ENCODE measurements at places on chromosomes 13 and 19. TPM values are rescaled to one million over a fixed set of nuclear protein-coding genes. Genes with fewer than 3 reads are reported as not detected.
A peak's percentile ranks its signal among the peaks of the same experiment; 100 is the strongest.

- peak; percentile 24 for DNase-seq
Measured at GRCh38 chr19:55406826-55407549, 600 bp downstream of the UBE2S start.

GRCh38 chr19:19508217-19508616 is 7.1 kb downstream of the TSSK6 start:
- no peak for DNase-seq

Gene SHC2
- total RNA-seq = 0.11 TPM

Gene CEACAM16
- not detected for total RNA-seq

Gene CLDND2
- total RNA-seq = 24.9 TPM

DNA sequence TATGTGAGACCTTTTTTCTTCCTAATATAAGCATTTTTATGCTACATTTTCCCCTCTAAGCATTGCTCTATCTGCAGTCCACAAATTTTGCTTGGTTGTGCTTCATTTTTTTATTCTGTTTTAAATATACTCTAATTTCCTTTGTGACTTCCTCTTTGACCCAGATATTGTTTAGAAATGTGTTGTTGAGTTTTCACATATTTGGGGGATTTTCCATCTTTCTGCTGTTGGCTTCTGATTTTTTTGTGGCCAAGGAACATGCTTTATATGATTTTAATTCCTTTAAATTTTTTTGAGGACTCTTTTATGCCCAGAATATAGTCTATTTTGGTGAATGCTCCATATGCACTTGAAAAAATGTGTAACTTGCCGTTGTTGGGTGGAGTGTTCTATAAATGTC is 22.9 kb downstream of the UBAC2 start:
- no peak for DNase-seq

DNA sequence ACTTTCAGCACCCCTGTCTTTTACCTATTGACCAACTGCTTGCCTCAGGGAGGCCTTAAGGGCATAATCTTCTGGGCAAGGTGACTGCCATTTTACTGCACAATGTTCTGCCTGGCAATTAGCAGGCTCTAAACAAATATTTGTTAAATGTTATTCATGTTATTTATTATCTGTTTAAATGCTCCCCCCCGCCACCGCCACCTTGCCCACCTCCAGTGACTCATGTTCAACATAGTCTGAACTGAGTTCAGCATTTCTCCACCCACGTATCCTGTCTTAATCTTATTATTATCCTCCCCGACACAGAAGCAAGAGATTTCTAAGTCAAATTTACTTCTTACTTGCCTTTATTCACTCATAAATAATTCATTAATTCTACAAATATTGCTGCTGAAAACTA is 144.8 kb downstream of the LIG4 start:
- DNase-seq = no peak

Gene SPRY2
- 0.91 TPM for total RNA-seq

Gene NLRP11
- total RNA-seq = 0.11 TPM

DNA sequence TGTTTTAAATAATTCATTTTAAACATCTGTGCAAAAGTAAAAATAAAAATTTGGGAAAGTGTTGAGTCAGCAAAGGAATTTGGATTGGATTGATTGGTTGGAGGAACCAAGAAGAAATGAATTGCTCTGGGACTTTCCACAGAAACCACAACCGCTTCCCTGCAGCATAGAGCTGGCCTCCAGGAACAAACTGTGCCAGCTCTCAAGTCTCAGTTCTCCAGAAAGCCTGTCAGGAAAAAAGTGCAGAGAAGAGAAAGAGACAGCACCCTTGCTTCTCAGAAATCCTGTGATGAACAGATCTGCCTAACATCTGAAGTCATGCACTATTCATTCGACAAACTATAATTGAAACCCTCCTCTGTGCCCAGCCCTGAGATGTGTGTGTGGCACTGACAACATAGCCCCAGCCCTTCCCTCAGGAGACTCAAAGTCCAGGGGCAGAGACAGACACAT is 14.8 kb downstream of the LYPD3 start:
- DNase-seq = no peak

DNA sequence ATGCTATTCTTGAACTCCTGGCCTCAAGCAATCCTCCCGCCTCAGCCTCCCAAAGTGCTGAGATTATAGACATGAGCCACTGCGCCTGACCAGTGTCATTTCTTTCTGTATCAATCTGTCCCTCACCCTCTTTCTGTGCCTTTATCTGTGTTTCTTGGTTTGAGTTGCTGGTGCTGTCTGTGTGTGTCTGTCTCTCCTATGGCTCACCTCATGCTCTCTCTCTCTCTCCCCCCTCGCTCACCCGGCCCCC is 9.9 kb downstream of the IRF2BP1 start:
- no peak for DNase-seq

- DNase-seq = no peak
Measured at GRCh38 chr19:5038631-5039271, 69.8 kb downstream of the KDM4B start.

GRCh38 chr13:30016398-30016797 is 166.0 kb upstream of the UBL3 start:
- no peak for DNase-seq

DNA sequence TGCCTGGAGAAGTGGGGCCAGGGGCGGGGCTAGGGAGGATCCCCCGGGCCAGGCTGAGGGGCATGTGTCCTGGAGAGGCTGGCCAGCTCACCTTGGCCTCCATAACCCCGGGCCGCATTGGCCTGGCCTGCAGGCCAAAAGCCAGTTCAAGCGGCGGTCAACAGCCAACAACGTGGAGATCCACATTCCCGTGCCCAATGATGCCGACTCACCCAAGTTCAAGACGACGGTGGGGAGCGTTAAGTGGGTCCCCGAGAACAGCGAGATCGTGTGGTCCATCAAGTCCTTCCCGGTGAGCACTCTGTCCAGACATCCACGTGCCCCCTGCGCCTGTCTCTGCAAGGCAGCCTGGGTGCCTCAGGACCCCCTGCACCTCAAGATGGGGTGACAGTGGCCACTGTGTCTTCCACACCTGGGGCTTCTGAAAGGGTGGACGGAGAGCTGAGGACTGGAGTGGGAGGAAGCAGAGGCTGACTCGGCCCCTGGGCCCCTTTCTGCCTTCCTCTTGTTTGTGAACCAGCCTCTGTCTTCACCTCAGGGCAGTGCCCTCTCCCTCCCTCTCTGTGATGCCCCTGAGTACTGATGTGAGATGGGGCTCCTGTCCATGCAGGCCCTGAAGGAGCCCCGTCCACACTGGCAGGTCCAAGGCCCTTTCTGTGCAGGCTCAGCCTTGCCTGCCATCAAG is 31.1 kb downstream of the AP1M1 start:
- no peak for DNase-seq

Gene ZNF554
- total RNA-seq = 2.3 TPM

Gene PSG3
- total RNA-seq = not detected

Gene LACC1
- 4.6 TPM for total RNA-seq

DNA sequence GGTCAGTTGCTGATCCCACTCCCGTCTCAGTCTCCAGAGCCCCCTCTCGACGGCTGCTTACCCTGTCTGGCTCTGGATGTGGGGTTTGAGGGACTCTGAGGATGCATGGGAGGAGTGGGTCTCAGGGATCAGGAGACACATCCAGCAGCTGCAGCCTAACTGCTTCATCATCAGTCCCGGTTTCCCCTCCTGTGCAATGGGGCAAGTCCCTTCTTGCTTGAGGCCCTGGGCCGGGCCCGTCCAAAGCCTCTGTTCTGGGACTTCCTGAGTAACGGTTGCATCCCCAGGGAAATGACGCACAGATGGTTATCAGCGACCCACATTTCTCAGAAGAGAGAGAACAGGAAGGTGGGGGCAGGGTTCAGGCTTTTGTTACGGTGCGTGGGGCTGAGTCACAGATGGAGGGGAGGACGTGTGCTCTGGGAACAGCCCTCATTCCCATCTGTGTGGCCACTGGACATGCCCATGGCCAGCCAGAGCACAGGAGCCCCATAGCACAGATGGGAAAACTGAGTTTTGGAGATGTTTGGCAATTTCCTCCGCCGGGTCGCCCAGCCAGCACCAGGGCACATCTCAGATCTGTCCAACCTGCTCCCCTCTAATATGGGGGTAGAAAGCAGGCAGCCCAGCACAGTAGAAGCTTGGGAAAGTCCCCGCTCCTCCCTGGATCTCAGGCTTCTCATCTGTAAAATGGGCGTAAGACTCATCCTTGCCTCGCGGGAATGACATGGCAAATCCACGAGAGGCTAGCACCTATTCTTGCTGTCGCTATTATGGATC is 19.3 kb downstream of the GNA15 start:
- peak; percentile 85 for DNase-seq

DNA sequence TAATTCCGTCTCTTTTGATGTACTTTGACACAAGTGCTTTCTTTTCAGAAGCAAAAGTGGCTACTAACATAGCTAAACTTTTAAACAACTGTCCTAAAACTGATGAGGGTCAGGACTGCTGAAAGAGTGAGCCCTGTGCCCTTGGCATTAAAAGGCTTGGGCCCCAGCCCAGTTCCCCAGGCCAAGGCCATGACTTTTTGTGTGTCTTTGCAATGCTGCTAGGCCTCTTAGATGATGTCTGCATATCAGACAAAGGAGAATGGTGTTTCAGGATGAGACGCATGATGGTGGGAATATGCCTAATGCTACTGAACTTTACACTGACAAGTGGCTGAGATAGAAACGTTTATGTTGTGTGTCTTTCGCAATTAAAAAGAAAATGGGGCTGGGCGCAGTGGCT is 38.0 kb downstream of the SLC7A9 start:
- no peak for DNase-seq

Gene FZR1
- 36.9 TPM for total RNA-seq

Gene SHD
- not detected for total RNA-seq

DNA sequence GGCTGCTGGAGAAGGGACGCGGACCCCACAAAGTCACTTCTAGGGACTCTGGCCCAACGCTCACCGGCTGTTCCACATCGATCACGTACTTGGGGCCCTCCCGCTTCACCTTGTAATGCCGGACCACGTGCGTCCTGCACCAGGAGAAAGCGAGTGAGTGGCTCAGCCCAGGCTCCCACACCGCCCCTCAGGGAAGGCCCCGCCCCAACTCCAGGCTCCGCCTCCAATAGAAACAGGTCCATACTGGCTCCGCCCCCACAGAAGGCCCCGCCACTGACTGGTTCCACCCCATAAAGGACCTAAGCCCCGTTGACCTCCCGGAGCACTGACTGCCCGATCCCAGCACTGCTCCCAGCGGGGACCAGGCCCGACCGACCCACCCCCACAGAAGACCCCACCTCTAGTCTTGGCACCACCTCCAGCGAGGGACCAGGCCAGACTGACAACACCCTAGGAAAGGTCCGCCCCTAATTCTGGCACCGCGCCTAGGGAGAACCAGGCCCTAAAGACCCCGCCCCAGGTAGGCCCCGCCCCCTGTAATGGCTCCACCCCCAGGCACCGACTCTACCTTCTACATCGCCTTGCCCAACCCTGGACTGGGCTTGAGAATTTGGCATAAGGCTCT is 11.3 kb downstream of the STAP2 start:
- peak; percentile 72 for DNase-seq

DNA sequence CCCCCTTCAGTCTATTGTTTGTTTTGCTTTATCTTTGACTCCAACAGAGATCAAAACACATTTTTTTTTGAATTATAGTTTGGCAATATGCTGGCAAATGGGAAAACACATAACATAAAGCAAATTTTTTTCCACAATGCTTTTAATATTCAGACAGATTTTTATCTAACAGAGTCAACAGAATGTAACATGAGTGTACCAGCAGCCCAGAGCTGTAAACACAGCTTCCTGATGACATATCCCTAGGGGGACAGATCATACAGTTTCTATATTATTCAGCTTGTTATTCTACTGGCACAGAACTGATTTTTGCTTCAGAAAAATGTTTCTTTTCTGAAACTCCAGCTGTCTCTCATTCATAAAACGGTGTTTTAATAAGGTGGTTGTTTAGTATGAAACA is 168.8 kb downstream of the OLFM4 start:
- DNase-seq = no peak

Gene SCN1B
- 1.9 TPM for total RNA-seq

DNA sequence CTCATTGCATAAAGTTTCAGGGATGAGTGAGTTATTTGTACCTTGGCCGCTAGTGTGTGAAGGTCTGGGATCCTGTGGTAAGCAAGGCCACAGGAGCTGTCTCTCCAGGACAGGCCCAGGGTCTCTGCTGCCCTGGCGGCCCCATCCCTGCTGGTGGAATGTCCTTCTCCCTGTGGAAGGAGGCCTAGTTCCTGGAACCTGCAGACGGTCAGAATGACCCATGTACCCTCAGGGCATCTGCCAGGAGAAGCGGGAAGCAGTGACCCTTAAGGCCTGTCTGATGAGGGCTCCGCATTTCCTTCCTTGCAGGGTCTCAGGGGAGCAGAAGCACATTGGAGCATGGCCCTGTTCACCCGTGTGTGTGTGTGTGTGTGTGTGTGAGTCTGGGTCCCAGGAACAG is 32.1 kb upstream of the SOX1 start:
- no peak for DNase-seq

DNA sequence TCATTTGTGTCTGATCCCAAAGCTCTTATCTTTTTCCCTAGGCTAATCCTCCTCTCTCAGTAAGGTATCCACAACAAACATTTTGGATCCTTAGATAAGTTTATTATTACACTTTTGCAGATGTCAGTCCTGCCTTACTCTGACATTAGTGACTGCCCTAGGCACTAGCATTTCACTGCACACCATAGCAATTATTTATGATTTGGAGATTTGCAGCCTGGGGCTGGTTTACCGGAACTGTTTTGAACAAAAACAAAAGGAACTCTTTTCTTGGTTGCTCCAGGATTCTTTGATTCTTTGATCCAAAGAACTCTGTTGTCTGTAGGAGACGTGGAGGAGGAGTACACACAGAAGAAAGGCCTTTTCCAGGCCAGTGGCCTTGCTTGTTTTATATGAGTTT is 80.4 kb downstream of the EDNRB start:
- DNase-seq = no peak

DNA sequence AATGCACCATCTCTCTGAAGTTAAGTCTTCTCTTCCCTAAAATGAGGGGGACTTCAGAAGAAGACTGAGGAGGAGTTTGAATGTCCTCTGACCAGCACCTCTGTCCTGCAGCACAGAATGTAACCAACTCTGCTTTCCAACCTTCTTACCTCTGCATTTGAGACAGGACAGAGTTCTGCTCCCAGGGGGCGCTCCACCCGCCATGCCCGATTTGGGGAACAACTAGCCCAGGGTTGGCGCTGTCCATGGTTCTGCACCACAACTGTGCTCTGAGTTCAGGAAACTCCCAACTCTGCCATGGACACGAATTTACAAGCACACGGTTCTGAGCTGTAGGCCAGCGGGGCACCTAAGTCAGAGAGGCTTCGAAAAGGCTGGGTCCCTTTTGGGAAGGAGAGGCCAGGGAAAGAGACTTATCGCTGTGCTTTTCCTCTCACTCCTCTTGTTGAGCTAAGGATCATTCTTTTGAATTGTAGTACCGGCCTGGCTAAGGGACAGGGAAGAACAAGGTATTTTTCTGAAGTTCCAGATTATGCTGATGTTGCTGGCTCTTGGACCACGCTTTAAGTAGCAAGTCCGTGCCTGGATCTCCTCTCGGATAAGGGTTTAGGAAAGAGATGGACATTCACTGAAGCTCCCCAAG is 22.2 kb downstream of the SIGLEC5 start:
- DNase-seq = peak; percentile 15

Measured in CD8-positive, alpha-beta memory T cell (primary cell).